ENCODE measurements at places on chromosomes 12 and 14.

GRCh38 chr12:116492703-116493324 lies 66.4 kb upstream of the MAP1LC3B2 start:
- DNase-seq: no peak

DNA sequence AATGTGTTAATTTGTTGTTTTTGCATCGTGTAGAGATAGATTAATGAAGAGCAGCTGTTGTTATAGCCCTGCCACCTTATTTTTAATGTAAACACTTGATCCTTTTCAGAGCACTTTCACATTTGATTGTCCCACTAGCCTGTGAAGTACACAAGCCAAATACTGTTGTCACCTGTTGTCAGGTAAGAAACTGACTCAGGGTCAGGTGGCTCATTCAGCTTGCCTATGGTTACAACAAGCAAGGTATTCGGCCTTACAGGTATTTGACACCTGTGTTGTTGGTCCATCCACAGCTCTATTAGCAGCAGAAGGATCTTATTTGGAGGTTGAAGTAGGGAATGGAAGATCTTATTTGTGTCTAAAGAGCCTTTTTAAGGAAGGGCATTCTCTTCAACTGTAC lies 108.9 kb downstream of the GPR135 start:
- DNase-seq: no peak

- no peak for DNase-seq
These were observed 444.1 kb downstream of the RAD51B start for GRCh38 chr14:68263563-68264259.

- DNase-seq: no peak
These were observed 63.0 kb upstream of the ARHGAP5 start for GRCh38 chr14:32014057-32014456.

DNA sequence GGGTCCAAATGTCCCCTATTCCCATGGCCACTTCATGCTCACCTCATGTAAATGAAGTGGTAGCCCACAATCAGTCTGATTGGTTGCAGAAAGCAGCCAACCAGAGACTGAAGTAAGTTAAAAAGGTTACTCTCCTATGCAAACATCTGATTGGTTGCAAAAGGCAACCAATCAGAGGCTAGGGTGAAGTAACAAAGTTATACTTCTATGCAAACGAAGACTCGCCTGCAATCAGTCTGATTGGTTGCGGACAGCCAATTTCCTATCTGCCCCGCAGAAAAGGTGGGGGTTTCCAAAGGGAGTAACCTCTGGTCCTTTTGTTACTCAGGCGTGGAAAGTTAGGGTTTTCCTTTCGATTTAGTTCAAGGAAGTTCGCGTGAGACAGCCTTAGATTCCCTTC lies 208.1 kb upstream of the NEDD1 start:
- DNase-seq: no peak

- DNase-seq: no peak
These were observed 195.7 kb downstream of the SOX5 start for GRCh38 chr12:23753628-23754365.

DNA sequence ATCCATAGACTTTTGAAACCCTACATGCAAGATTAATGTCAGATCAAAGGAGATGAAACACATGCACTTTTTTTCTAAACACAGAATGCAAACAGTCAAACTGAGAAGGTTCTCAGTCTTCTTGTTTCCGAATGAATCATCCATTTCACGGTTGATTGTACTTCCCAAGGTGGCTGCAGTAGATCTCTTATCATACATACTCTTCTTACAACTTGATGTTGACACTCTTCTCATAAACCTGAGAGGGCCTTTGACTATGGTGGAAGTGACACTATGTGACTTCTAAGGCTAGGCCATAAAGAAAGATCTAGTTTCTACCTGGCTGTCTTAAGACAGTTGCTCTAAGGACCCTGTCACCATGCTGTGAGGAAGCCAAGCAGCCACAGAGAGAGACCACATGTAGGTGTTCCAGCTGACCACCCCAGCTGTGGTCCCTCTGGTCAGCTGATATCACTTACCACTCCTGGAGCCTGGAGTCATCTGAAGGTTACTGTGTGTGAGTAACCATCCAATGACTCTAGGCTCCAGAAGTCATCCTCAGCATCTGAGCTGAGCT lies 67.2 kb upstream of the HMGA2 start:
- DNase-seq: no peak

GRCh38 chr14:41343857-41344256 lies 262.8 kb upstream of the LRFN5 start:
- DNase-seq: no peak

GRCh38 chr14:27730204-27730603 lies 1036.4 kb upstream of the FOXG1 start:
- DNase-seq: no peak

DNA sequence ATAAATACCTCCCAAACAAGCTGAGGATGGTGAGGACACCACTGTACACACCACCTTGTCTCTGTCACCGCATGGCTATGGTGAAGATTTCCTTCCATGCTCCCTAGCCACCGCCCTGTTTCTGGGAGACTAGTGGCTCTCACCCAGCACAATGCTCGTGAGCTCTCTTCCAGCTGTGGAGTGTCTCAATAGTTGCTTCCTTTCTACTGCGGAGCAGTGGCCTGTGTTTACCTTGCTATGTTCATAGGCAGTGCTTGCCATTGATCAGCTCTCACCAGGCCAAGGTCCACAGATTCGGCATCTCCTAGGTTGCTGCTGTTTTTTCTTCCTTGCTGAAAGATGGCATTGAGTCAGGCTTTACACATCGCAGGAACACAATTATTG lies 313.6 kb upstream of the RTL1 start:
- no peak for DNase-seq

GRCh38 chr14:103136388-103137271 lies 13.4 kb downstream of the TNFAIP2 start:
- DNase-seq: no peak

DNA sequence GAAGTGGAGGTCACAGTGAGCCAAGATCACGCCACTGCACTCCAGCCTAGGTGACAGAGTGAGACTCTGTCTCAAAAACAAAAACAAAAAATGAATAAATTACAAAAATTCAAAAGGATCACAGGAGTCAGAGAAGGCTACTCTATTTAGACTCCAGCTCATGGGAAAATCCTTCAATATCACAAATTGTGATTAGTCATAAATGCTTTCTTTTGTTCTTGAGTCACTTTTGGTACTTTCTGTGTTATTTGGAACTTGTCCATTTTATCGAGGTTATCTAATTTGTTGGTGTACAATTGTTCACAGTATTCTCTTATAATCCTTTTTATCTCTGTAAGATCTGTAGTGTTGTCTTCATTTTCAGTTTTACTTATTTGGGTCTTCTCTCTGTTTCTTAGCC lies 18.9 kb downstream of the ALDH2 start:
- DNase-seq: no peak

GRCh38 chr14:26398616-26399015 lies 199.2 kb downstream of the NOVA1 start:
- DNase-seq: no peak

DNA sequence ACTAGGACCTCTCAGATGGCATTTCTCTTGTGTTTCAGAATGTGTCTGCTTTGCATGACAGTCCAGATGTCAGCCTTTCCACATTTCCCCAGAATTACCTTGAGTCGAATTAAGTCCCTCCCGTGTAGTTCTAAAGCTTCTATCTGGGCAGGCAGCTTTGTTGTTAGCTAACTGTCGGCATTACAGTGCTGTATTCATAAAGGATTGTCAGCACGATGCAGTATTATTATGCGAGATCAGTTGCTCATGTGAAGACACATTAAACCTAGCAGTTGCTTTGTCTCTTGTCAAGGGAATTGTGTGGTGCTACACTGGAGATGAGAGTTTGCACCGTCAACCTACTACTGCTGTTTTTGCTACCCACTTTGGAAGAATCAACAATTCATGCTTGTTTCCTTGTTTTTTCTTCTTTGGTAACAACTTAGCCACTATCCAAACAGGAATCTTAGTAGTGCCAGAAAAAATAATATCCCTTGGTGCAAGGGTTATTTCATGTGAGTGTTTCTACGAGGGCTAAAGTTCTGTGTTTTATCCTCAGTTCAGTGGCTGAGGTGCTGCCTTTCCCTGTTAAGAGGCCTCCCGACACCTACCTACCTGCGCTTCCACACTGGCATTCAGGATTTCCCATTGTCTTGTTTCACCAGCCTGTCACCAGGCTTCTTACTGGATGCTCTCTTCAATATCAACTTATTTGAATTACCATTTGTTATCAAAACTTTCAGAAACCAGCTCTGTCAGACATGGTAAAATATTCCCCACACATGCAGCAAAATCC lies 297.9 kb upstream of the G2E3 start:
- DNase-seq: no peak

DNA sequence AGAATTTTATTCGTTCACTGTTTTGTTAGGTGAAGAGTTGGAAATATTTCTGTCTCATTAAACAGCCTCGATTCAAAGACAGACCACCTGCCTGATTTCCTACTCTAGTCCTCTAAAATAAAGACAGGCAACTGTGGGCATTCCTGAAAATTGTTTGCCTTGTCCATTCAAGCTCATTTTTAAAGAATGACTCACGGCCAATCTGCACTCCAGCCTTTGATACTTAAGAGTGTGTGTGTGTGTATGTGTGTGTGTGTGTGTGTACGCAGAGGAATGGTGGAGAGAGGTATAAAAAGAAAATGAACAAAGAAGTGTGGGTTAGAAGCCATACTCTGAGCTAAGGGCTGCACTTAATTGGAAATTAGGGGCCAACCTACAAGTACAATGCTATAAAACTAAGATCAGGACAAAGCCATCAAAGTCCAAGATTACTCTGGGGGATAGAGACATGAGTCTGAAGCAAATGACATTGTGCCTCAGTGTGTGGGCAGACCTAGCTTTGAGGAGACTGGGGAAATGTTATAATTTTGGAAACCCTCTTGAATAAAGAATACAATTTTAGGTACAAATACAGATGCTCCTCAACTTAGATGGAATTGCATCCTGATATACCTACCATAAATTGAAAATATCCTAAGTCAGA lies 45.6 kb upstream of the SOCS2 start:
- DNase-seq: no peak

DNA sequence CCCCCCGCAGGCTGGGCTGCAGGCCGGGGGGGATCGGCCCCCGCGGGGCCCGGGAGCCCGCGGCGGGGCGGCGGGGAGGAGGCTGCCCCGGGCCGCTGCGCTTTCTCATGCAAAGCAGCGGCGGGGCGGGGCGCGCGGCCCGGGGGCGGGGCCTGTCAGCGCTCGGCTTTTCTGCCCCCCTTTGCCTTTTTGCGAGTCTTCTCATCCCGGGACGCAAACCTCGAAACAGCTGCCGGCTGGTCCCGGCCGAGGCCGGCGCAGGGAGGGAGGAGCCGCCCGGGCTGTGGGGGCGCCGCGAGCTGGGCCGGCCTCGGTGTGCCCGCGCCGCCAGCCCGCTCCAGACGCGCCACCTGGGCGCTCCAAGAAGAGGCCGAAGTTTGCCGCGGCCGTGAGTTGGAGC lies at the start of gene FZD10:
FZD10 (plus strand) TSS at position 198 of the 400 bp plus-strand sequence. CDS start 479 bp downstream, outside the sequence.
- DNase-seq: peak; percentile 32

- DNase-seq: no peak
These were observed 46.2 kb downstream of the ACACB start for GRCh38 chr12:109162551-109162950.

- no peak for DNase-seq
These were observed 9.4 kb downstream of the STX2 start for GRCh38 chr12:130829391-130830245.

- DNase-seq: no peak
These were observed 99.1 kb upstream of the PPP4R3A start for GRCh38 chr14:91609161-91609560.

GRCh38 chr12:29738365-29738764 lies 45.4 kb downstream of the TMTC1 start:
- DNase-seq: no peak

GRCh38 chr14:54396183-54396492 lies 669 bp upstream of the CDKN3 start:
- DNase-seq: no peak

DNA sequence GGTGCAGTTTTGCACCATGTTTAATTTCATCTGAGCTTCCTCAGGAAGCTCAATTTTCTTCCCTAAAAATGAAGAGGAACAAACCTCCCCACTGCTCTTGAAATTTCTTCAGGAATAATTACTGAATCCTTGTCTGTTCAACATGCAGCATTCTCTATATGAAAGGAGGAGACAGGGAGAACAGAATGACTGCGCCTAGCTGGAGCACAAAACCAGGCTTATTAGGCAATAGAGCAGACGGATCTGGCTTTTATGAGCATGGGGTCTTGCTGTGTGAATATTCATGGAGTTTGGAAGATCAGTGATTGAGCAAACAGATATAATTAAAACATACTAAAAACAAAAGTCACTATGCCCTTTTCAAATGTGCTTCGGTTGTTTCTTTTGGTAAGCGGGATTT lies 148.1 kb downstream of the SUDS3 start:
- DNase-seq: no peak

- no peak for DNase-seq
These were observed 4.1 kb downstream of the TUBA1B start for GRCh38 chr12:49126852-49127763.

GRCh38 chr14:50040401-50040775 lies 76.0 kb downstream of the VCPKMT start:
- DNase-seq: no peak

GRCh38 chr14:31207287-31207754 lies 272 bp downstream of the HECTD1 start:
- no peak for DNase-seq

DNA sequence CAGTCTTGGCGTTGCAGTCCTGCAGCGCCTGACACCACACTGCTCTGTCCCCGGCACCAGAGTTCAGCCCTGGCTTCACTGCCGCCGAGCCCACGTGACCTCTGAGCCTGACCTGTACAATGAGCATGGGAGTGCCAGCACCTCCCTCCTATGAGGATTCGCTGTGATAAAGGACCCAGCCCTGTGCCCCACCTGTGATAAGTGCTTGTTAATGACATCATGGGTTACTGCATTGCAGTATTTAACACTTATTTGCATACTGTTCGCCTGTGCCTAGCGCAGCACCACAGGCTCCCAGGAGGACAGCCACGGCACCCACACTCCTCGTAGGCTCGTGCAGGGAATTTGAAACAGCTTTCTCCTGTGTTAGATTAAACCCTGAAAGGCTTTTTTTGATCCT lies 118.2 kb upstream of the GSC start:
- no peak for DNase-seq

- no peak for DNase-seq
These were observed 350.4 kb downstream of the TRHDE start for GRCh38 chr12:72622556-72622955.

GRCh38 chr12:27781680-27782079 lies 1.6 kb upstream of the MANSC4 start:
- no peak for DNase-seq

DNA sequence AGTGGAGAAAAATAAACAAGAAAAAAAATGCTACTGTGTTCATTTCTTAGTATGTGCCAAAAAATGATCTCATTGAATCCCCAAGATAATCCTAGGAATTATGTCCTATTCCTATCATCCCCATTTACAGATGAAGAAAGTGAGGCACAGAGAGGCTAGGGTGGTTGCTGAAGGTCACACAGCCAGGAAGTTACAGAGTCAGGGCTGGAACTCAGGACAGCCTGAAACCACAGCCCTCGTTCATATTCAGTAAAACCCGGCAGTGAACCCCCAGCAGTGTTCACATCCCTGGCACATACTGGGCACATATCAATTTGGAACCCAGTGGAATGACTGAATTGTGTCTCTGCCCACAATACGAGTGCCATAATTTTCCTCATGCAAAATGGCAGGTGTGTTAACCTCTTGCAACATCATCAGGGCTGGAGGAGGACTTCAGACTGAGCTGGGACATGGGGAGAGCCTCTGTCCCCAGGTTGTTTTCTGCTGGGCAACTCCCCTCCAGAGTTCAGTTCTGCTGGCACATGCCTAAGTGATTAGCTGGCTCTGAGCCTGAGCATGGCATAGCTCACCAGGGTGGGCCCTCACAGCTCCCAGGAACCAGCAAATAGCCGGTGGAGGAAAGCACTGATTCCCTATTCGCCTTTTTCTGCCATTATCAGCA lies 2.0 kb upstream of the PPP1CC start:
- DNase-seq: no peak
